ENCODE measurements at places on chromosomes 1 and 21.

DNA sequence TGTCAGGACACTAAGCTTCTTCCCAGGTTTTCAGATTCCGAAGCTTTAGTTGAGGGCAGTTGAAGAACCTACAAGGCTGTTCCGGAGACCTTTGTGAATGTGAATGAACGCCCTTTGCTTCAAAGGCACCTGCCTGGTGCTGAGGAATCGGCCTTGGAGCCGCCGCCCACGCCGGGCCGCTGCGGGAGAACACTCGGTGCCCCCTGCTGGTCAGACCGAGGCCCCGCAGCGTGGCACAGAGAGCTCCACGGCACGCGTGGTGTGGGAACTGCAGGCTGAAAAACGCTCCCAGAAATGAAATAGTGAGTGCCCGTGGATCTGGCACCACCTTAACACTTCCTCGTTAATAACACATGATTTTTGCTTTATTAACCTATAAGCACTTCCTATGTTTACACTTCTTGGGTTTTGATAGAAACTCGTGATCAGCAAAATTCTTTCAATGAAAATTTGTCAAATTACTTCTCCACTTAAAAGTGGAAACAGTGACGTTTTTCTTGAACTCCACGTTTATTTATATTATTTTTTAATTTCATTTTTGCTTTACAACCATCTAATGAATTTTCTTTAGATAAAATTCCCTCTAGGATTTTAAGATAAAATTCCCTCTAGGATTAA lies 460.6 kb downstream of the DSCAM start:
- DNase-seq: peak; percentile 13

- no peak for DNase-seq
Measured at GRCh38 chr1:203478231-203478630, 2.6 kb downstream of the PRELP start.

- no peak for DNase-seq
Measured at GRCh38 chr21:26118938-26119540, 51.5 kb downstream of the APP start.

DNA sequence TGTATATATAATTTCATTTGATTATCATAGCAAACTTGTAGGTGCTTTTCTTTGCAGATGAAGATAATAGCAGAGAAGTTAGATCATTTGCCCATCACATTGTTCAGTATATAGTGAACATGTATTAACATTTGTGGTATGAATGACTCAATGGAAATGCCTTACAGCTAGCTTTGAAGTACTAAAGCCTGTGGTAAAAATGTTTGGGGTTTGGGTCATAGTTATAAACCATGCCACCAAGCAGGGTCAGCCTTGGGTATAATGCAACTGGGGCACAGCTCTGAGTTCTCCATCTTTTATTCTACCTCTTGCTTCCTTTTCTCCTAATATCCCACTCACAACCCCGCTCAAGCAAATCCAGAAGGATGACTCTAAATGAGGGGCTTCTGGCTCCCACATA lies 141.6 kb downstream of the KCNT2 start:
- peak; percentile 79 for DNase-seq

DNA sequence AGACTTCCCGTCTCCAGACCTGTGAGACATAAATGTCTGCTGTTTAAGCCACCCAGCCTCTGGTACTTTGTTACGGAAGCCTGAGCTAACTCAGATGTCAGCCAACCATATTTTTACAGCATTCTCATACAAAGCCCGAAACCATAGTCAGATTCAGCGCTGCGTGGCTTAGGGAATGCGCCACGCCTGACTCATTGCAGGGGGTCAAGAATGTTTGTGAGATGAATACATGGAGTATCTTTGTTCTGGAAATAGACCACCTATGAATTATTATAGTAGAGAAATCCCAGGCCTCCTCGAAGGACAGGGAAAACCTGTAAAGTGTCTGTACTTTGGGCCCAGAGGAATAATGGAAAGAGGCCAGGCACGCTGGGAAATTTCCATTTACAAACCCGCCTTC lies 434.8 kb downstream of the CAMTA1 start:
- DNase-seq: peak; percentile 91

GRCh38 chr1:175146529-175147213 lies 45.9 kb downstream of the KIAA0040 start:
- DNase-seq: peak; percentile 48

DNA sequence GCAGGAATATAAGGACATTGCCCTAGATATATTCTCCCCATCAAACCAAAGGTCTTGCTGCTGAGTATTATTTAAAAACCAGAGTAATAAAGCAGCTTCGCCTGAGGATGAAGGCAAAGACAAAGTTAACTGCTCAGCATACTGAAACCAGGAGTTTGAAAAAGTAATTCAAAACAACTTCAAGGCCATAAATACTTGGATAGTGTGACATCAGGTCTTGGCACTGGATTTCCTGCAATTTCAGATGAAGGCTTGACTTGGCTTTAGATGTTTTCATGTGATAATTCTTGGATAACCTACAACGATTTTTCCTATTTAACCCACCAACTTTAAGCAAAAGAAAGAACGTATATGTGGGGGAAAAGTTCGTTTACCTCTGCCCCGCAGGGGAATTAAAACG lies 10.6 kb downstream of the SOD1 start:
- DNase-seq: no peak

DNA sequence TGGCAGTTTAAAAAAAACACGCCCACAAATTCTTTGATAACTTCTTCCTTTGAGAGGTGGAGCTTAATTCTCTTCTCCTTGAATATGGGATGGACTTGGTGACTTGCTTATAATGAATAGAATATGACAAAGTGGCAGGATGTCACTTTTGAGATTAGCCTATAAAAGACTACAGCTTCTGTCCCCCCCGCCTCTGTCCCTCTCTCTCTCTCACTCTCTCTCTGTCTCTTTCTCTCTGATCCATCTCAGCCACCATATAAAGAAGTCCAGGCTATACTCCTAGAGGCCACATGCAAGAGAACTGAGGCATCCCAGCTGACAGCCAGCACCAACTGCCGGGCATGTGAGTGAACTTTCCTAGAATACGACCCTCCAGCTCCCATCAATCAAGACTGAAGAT lies 7.7 kb upstream of the DMBX1 start:
- no peak for DNase-seq

DNA sequence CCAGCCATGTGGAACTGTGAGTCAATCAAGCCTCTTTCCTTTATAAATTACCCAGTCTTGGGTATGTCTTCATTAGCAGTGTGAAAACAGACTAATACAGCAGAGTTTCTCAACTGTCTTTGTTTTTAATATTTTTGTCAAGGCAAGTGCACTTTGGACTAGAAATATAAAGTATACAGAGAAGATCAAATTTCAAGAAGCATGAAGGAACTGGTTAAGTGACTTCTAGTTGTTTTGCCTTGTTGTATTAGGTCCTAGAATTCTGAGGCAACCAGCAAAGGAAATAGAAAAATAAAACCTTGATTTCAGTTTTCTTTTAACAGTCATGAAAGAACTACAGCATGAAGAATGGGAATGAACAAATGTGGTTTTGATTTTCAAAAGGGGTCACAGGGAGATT lies 131.1 kb upstream of the PTGFR start:
- DNase-seq: no peak

- DNase-seq: peak; percentile 13
Measured at GRCh38 chr1:231814021-231814420, 187.4 kb downstream of the DISC1 start.

GRCh38 chr1:37112430-37112829 lies 78.1 kb upstream of the GRIK3 start:
- DNase-seq: no peak

GRCh38 chr21:24737296-24737850 lies 869.9 kb downstream of the MRPL39 start:
- DNase-seq: no peak

DNA sequence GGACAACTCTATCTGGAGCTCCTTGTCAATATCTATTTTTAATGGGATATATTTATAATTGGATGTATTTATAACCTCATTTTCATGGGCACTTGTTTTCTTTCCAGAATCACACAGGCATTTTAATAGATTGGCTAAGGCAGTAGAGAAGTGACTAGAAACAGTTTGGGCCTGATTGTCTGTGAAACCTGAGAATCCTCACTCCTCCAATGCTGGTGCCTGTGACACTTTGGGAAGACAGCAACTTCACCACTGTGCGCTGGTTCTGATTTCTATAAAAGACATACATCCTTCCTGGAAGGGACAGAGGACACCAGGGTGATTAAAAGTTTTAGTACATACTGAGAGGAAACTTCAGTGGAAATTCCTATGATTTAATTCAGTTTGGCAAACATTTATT lies 39.6 kb upstream of the RXRG start:
- no peak for DNase-seq

- DNase-seq: no peak
Measured at GRCh38 chr1:39157304-39157703, 47.2 kb upstream of the MACF1 start.

DNA sequence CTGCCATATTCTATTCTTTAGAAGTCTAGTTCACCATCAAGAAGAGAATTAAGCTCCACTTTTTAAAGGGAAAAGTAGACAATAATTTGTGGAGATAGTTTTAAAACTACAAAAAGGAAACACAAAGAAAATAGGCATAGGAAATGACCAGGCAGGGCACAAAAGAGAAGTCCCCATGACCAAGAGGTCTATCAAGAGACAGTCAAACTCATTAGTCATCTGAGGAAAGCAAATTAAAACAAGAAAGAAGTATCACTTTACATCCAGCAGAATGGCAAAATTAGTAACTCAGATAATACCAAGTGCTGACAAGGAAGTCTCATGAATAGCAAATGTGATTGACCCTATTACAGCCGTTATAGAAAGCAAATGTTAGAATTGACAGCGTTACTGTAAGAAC lies 243.7 kb upstream of the SNX7 start:
- no peak for DNase-seq

DNA sequence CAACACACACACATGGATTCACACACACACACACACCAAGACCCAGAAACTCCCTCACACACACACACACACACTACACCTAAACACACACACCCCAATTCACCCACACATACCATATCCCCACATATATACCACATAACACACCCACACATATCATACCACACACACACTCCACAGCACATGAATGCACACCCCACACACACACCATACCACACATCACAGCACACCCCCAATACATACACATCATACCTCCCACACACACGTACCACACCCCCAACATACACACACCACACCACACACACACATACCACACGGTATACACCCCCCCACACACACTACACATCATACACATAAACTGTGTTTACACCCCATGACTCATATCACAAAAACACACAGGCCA lies 80.0 kb downstream of the DMRTB1 start:
- DNase-seq: no peak

DNA sequence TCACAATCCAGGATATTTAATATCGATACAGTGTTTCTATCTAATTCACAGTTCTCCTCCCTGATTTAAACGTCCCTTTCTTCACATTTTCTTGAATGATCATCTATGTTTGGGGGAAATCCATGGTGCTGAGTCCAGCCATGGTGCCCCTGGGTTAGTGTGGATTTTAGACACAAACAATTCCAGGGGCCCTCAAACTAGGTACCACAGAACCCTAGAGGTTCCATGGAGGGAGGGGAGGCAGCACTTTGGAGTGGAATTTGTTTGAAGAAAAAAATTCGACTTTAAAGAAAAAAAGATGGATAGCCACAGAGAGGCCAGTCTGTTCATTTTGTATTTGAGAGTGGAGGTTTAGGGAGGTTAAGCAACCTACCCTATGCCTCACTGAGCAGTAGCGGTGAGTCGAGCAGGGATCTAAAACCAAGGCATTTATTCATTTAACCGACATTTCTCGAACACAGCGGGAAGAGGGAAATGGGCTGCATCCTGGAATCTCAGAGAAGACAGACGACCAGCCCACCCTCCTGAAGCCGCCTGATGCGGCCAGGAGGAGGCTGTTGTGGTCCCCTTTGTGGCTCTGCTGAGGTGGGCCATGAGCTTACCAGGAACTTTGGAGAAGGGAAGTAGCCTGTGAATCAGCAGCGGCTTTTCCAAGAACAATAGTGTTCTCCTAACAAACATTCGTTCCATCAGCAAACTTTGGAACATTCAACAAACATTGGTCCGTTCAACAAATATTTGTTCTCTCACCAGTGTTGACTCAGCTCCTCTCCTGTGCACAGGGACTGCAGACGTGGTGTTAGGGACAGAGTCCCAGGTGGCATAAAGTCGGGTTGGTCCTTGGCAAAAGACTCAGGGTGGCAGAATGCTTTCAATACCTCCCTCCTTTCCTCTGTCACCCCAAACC lies 103.5 kb upstream of the ZBTB40 start:
- DNase-seq: no peak

GRCh38 chr21:39161064-39161463 lies 22.2 kb downstream of the PSMG1 start:
- DNase-seq: no peak
